Stimulated activated CD8-positive, alpha-beta memory T cell treated with anti-CD3 and anti-CD28 coated beads, Interleukin-15, amount 100 ng/mL, for 4 hours (primary cell): ENCODE measurements at places on chromosomes 5 and 9.

DNA sequence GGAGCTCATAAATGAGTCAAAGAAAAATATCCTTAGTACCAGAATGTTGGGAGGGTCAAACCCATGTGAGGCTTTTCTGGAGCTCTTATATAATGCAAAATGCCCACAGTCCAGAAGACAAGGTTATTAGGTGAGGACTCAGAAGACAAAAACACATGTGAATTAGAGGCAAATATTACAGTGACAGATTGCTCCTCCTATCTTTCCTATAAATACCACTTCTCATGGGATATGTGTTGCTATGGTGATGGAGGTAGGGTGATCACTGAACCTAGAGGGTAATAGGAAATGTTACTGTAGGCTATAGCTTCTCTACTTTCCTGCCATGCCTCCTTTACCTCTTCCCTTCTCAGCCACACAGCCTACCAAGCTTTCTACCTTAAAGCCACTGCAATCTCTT, 264.6 kb downstream of the SEC61B start:
- DNase-seq, result no peak

DNA sequence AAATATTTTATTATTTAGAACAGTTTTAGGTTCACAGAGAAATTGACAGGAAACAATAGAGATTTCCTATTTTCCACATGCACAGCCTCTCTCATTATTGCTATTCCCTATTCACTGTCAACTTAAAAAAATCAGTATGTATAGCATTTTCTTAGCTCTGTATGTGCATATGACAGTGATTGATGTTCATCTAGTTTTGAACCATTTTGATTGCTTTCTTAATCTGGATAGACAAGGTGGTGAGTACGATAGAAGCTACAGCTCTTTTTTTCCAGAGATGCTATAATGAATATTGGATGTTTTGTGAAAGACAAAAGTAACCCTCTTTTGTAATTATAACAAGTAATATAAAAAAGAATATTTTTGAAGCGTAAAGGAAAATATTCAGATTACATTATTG, 201.2 kb upstream of the ARRDC3 start:
- DNase-seq, result no peak

DNA sequence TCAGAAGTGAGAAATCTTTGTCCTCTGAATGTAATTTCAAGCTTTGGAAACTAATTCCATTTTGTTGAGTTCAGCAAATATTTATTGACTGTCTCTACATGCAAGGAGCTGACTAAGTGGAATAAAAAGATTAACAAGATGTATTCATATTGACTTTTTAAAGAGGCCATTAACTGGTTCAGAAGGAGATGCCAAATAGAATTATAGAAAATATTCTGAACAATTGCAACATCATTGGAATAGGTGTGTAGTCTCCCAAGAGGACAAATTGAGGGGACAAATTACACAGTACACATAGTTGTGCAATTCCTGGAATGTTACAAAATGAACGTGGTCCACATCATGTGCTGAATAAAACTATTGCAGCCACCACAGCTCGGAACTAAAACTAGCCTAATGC, 224.2 kb downstream of the NPR3 start:
- DNase-seq, result no peak

GRCh38 chr5:6868575-6869215, 155.5 kb downstream of the TENT4A start:
- DNase-seq, result no peak

- DNase-seq, result no peak
These were observed 508.6 kb upstream of the FAM174A start for GRCh38 chr5:100026606-100027005.

DNA sequence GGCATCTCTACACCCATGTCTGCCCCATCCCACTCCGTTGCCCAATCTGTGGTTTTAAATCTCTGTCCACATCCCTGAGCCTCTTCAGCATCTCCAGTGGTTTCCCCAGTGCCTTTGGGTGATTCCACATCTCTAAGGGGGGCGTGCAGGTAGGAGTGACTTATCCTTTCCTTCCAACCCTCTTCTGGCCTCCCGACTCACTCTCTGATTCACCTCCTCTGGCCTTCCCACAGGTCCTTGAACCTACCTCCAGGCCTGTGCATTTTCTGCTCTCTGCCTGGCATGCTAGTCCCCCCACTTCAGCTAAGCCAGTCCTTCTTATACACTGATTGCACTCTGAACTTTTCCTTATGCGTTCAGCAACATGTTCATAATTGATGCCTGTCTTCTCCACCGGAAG, 99.0 kb downstream of the RALGPS1 start:
- no peak for DNase-seq

- DNase-seq, result no peak
These were observed 536.5 kb downstream of the CDK5RAP2 start for GRCh38 chr9:120043448-120043847.

- no peak for DNase-seq
These were observed 35.6 kb downstream of the PLAC8L1 start for GRCh38 chr5:146069780-146070099.

DNA sequence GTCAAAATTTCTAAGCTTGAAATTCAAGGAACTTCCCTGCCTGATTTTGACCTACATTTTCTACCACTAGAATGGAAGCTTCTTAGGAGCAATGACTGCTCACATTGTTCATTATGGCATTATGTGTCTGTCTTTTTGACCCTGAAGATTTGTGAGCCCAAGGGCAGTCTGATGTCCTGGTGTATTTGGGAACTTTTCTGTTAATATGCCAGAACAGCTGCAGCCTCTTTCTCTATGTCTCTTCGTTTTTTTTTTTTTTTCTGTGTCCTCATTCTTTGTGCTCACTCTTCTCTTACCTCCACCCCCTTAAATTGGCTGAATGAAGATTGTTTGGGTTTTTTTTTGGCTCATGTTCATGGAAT, 34.8 kb upstream of the TMC1 start:
- DNase-seq, result no peak

- no peak for DNase-seq
These were observed 47.6 kb downstream of the ADAMTS6 start for GRCh38 chr5:65434122-65434521.

DNA sequence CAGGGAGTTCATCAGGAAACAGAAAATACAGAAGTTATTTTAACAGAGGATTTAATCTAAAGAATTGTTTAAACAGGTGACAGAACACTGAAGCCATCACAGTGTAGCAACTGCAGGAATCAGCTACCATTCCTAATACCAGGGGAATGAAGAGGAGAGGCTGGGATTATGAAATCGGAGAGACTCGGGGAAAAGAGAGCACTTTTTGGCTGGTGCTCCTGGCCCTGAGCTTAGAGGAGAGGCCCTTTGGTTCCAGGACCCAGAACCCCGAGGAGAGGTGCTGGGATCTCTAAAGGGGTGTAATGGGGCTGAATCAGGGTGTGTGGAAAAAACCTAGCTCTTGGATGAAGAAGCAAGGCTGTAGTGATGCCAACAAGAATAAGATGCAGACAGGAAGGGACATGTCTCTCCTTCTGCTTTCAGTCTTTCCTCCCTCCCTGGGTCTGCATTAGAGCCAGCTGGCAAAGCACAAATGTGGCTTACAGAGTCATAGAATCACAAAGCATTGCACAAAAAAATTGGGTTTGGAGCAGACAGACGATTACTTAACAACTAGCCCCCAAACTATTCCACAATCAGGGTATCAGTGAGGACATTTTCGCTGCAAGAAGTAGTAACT, 11.6 kb upstream of the SFXN1 start:
- DNase-seq, result no peak

GRCh38 chr5:146440870-146441495, 6.2 kb upstream of the TCERG1 start:
- no peak for DNase-seq

DNA sequence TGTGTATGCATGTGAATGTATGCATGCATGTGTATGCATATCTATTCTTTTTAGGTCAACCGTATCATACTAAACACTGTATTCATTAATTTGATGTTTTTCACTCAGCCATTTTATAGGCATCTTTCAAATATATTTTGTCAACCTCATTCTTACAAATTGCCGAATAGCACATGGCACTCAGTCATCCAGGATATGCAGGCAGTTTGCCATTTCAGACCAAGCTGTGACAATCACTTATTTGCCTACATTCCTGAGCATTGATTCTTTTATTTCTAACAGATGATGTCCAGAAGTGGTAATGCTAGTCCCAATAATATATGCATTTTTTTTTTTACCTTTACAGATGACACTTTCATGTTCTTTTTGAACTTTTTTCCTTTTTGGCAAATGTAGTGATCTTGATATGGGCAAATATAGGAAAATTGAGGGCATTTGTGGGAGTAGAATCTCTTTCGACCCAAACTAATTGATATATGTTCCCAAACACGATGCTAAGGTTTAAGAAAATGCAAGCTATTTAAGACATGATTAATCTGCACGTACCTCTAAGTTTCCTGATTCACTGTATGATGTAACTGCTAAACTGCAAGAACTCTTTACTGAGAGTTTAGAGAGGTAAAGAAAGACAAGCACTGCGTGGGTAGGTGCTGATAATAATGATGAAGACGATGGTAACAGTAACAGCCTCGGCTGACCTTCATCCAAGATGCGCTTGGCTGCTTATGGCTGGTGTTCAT, 153.9 kb upstream of the DAP start:
- no peak for DNase-seq

DNA sequence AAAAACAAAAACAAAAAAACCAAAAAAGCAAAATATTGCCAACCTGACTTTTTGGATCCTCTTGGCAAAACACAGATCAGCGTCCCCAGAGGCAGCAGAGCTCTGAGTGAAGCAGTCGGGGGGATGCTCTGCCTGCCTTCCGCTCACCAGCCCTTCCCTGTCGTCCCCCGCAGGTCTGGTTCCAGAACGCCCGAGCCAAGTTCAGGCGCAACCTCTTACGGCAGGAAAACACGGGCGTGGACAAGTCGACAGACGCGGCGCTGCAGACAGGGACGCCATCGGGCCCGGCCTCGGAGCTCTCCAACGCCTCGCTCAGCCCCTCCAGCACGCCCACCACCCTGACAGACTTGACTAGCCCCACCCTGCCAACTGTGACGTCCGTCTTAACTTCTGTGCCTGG, 20.7 kb downstream of the LHX2 start:
- no peak for DNase-seq
